ENCODE measurements at places on chromosomes 1 and 21.

DNA sequence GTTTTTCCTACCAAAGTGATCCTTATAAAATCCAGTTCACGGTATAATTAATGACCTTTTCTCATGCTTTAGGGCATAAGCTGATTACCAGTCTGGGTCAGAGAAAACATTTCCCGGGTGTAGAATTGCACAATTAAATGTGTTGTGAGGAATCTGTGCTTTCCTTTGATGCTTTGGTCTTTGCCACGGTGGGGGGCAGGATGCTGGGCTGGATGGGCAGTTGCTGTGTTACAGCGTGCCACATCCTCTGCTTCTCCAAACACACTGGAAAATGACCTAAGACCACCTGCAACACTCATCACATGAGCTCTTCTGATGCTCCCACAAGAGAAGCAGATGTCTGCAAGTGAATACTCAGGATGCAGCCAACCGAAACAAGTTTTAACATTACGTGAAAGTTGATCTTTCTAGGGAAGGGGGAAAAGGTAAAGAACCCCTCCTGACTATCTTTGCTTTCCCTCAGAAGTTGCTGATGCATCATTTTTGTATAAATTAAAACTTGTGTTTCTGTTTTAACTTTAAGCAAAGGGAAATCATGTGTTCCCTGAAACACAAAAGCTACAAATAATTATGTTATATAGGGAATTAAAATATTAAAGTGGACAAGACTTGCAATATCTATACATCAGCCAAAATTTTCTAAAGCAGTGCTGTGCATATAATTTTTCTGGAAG, 515.3 kb upstream of the NR5A2 start:
- no peak for DNase-seq

DNA sequence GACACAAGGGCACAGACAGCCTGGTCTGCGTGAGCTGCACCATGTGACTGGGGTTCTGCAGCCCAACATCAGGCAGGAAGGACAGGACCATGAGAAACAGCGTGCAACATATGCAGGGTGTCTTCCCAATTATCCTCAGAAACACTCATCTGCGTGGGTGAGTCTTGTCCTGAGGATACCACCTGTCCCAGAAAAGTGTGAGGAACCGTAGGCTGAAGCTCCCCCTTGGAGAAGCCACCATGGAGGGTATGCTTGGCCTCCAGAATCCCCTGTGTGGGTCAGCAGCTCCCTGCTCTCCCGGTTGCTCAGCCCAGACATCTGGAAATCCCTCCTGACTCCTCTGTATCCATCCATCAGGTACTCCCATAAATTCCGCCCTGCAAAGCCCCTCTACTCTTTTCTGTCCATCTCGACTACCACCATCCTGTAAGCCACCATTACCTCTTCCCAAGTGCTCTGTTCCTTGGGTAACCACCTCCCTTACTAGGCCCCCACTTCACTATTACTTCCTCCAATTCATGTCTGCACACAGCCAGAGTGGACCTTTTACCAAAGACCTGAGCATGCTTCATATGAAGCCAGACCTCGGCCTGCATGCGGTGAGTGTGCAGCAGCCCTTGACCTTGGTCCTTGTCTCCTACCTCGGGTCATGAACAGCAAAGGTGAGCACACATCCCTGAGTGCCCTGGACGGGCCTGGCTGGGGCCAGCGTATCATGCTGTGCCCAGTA, 33.0 kb downstream of the ETS2 start:
- no peak for DNase-seq

DNA sequence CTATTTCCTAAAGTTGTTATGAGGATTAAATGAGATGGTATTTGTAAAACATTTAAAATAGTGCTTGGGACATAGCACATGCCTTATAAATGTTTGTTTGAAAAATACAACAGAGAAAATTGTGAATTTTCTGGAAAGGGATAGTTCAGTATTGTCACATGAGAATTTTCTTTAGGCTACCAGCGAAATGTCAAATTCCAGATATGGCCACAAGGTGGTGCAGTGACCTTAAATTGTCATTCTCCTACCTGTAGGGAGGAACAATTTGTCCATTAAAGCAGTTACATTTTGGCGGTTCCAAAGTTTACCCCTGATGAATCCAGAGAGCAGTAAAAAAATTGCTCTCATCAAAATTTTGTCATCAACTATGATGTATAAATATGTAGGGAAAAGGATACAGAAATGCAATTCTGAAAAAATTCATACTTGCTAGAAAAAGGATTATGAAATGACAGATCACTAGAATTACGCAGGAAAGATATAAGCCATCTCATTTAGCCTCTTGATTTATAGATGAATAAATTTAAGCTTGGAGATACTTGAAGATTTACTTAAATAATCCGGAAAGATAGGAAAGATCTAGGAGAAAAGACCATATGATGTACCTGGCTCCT, 50.2 kb upstream of the TSHB start:
- peak; percentile 88 for DNase-seq

GRCh38 chr1:193111641-193112090, 6.5 kb upstream of the GLRX2 start:
- no peak for DNase-seq

DNA sequence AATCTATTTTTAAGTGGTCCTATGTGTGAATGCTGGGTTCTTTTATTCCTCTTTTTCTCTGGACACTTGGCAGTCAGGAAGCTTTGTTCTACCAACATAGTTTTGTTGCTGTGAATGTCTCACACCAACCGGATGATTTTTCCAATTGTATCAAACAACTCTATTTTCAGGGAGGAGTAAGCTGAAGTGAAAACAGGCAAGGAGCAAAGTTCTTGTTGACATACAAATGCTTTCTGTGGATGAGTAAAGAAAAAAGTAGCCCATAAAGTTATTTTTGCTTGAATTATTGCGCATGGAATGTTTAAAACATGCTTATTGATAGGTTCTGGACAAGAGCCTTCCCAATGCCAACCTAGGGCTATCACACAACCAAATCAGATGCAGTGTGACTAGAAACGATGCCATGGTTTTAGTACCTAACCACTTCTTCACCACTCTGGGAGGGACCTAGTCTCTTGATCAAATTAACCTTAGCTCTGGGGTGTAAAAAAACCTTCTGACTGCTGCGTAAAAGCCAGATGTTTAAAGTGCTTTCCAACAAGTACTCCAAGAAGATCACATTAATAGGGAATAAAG, 4.5 kb downstream of the IER5 start:
- DNase-seq = no peak

DNA sequence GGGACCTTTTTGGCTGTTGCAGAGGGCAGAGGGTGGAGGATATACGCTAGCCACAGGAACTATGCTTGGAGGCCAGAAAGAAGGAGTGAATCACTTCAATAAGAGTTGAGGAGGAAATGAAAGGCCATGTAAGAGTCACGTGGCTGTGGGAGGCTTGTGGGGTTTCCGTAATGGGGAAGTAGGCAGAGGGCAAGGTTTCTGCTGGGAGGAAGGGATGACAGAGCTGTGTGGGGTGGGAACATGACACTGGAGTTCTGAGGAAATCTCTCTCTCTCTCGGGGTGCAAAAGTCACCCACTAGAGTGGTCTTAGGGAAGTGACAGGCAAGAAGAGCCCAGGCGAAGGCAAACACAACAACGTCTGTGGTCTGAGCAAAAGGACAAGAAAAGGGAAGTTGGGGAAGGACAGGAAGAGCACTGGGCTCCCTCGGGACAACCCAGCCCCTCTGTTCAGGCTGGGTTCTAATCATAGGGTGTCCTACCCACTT, 3.9 kb upstream of the CD1C start:
- no peak for DNase-seq

- DNase-seq = no peak
These were observed 43.5 kb downstream of the PRKAA2 start for GRCh38 chr1:56688522-56689026.

DNA sequence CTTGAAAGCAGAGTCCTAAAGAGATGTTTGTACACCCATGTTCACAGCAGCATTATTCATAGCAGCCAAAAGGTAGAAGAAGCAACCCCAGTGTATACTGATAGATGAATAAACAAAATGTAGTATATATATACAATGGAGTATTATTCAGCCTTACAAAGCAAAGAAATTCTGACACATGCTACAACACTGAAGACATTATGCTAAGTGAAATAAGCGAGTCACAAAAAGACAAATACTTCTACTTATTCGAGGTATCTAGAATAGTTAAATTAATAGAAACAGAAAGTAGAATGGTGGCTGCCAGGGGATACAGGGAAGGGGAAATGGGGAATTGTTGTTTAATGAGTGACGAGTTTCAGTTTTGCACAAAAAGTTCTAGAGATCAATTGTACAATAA, 23.5 kb downstream of the COP1 start:
- DNase-seq = no peak

- DNase-seq = no peak
These were observed 27.8 kb downstream of the PLEKHA6 start for GRCh38 chr1:204331847-204332487.

DNA sequence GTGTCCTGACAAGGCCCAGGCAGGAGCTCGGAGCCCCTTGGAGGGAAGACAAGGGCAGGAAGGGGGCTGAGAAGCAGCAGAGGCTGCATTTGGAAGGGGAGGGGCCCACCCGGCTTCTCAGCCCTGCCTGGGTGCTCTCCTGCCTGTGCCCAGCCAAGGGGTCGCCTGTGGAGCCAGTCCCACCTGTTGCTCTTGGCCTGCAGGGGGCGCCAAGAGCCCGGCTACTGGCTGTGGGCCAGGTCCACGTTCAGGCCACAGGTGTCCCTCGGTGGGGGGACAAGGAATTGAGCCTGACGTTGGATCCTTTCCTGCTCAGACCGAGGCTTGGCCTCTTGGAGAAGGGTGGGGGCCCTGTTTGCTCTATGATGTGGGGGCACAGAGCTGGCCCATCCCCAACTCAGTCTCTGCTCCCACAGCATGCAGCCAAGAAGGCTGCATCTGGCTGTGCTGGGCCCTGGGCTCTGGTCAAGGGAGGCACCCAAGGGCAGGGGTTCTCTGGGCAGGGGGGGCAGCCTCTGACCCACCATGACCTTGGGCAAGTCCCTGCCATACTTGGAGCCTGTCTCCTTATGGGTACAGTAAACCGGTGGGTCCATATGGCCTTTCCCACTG, 10.9 kb downstream of the WNT4 start:
- DNase-seq = peak; percentile 88

GRCh38 chr1:20633190-20634064, at the start of gene PINK1:
TSS of gene PINK1 (plus strand) at chr1:20633458. CDS start at chr1:20633549, 91 bp downstream.
- peak; percentile 98 for DNase-seq

GRCh38 chr1:29754573-29755375, 518.5 kb downstream of the PTPRU start:
- no peak for DNase-seq

DNA sequence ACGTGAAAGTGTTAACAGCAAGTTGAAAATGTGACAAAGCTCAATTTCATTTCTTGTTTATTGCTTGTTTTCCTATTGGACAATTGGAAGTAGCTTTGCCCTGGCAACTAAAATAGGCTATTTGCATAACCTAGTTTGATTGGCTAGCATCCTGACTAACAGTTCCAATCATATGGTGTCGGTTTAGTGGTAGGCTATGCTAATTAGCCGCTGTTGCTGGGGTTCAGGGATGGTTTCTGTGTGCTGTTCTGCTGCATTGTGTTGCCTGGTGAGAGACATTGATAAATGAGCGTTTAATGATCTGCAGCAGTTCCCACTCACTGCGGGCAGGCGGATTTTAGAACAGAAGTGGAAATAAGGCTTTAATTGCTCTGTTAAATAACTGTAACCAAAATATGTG, 68.5 kb downstream of the DYRK1A start:
- peak; percentile 87 for DNase-seq

GRCh38 chr1:83626603-83627002, 372.3 kb downstream of the TTLL7 start:
- no peak for DNase-seq

GRCh38 chr1:166489356-166489669, 322.5 kb upstream of the FAM78B start:
- DNase-seq = no peak

DNA sequence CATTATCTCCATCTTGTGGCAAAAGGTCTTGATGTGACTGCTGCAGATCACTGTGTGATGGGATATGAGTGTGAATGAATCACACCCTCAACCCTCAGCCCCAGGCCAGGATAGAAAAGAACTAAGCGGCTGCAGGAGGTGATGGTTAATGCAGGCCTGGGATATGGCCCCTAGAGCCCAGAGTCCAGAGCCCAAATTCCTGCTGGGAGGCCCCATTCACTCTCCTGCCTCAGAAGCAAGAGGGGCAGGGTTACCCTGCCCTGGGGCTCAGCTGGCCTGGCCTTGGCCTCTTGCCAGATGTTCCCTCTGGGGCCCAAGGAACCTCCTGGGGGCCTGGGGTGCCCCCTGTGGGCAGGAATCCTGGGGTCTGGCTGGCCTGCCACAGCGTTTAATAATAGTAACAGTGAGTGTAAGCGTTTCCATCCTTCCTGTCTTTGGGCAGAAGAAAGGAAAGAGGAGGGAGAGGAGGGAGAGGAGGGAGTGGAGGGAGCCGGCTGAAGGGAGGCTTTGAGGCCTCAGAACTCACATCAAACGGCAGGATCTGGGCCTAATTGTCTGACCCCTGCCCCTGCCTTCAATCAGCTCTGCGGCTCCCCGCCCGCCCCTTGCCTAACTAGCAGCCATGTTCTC, 26.2 kb downstream of the DMAP1 start:
- no peak for DNase-seq

- no peak for DNase-seq
These were observed 34.4 kb downstream of the NTPCR start for GRCh38 chr1:232984577-232985425.

Measured in activated CD4-positive, alpha-beta T cell treated with anti-CD3 and anti-CD28 coated beads, Interleukin-2, amount 10 ng/mL, durations not matched to agents 24 days and 14 days (primary cell).